ENCODE measurements at places on chromosomes 6 and 20.
A peak's percentile ranks its signal among the peaks of the same experiment; 100 is the strongest.

DNA sequence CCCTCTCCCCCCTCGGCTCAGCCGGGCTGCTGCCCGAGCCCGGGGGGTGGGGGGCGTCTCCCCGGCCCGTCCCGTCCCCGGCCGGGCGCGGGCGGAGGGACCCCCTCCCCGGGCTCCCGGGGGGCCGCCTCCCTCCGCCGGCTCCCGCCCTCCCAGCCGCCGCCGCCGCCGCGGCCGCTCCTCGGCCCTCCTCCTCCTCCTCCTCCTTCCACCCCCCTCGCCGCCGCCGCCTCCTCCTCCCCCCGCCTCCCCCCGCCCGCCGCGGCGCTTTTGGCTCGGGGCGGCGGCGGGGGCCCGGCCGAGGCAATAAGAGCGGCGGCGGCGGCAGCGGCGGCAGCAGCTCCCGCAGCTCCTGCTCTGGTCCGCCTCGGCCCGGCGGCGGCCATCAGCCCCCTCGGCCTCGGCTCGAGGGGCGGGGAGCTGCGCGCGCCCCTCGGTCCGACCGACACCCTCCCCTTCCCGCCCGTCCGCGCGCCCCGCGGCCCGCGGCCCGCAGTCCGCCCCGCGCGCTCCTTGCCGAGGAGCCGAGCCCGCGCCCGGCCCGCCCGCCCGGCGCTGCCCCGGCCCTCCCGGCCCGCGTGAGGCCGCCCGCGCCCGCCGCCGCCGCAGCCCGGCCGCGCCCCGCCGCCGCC lies 38.7 kb downstream of the GNAS start:
- DNase-seq: peak; percentile 30

- peak; percentile 59 for DNase-seq
Measured at GRCh38 chr6:122673343-122673961, 63.2 kb downstream of the PKIB start.

DNA sequence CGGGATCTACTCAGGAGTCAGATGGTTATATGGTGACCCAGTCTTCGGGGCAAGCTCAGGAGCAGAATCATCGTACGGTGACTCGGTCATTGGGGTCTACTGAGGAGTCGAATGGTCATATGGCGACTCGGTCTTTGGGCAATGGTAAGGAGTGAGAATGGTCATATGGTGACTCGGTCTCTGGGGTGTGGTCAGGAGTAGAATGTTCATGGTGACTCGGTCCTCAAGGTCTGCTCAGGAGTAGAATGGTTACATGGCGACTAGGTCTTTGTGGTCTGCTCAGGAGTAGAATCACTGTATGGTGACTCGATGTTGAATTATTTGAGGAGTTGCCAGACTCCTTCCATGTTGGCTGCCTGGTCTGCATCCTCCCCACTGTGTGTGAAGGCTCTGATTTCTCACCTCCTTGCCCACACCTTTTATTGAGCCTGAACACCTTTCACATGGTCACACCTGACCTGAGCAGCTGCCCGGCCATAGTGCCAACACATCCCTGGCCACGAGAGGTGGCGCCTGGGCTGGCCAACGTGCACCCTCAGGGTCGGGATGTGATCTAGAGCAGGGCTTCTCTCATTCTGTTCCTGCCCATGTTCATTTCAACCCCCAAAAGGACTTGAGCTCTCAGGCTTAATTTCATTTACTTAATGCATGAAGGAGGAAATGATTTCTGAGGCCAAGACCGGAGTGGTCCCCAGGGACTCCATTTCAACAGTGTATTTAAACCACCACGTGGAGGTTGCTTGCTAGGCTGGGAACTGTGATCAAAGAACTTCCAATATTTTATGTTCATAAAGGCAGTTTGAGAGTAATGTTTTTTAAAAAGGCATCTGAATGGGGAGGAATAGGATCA lies 119.5 kb downstream of the PHACTR3 start:
- DNase-seq: no peak

DNA sequence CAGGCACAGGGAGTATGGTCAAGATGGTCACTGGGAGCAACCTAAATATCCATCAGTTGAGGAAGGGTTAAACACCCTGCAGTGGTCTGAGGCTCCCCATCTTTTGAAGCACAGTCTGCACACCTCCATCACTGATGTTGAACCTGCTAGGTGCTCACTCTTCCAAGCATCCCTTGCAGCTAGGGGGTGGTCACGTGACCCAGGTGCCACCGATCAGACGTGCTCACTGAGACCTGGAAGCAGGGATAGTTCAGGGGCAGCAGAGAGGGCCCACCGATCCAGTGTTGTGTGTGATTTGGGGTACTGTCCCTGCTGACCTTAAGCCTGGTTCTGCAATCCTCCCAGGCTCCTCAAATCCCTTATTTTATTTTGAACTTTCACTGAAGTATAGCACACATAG lies 134.6 kb downstream of the CEBPB start:
- no peak for DNase-seq

DNA sequence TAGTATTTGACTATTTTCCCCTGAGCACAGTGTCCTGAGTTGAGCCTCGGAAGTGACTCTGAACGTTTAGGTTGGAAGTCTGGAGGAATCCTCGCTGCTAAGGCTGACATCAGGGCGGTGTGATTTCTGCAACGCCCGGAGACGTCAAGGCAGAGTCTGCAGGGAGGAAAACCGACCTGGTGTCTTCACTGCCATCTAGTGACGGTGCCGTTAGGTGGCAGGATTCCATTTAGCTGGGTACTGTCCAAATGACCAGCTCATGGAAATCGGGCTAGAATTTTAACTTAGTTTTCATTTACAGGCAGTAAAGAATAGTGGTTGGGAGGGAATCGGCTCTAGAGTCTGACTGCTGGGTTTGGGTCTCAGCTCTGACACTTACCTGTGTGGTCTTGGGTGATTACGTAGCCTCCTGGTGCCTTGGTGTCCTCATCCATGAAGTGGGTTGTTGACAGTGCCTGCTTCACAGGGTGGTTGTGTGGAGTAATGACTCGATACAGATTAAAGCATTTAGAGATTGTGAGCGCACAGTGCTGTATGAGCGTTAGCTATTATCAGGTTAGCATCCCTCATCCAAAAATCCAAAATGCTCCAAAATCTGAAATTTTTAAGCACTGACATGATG lies 35.0 kb downstream of the FOXF2 start:
- DNase-seq: peak; percentile 22

Measured in astrocyte (in vitro differentiated cells and primary cell).